ENCODE measurements at places on chromosomes 12 and 14.

DNA sequence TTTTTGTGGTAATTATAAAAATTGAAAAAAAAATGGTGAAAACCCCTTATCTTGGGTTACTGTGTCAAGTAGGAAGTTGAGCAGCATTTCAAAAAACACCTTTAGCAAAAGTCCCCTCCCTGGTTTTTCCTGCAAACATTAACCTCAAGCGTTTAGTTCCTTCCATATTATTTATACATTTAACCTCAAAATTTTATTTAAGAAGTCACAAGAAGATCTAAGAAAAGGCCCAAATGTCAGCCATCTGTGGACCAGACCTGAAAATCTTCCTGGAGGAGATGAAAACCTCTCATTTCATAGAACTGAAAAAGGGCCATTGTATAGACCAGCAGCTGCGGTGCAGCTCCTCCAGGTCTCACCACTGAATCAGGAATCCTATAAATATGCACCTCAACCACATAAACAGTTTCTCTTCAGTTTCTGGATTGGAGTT is 40.4 kb upstream of the BTG1 start:
- no peak for DNase-seq

GRCh38 chr12:10170216-10170615 is 1.7 kb downstream of the OLR1 start:
- DNase-seq: no peak

- no peak for DNase-seq
Measured at GRCh38 chr14:59811815-59812214, 58.8 kb downstream of the RTN1 start.

- no peak for DNase-seq
Measured at GRCh38 chr12:53431187-53431586, 7.5 kb downstream of the AMHR2 start.

- DNase-seq: no peak
Measured at GRCh38 chr14:68444449-68445168, 348.3 kb downstream of the ZFP36L1 start.

DNA sequence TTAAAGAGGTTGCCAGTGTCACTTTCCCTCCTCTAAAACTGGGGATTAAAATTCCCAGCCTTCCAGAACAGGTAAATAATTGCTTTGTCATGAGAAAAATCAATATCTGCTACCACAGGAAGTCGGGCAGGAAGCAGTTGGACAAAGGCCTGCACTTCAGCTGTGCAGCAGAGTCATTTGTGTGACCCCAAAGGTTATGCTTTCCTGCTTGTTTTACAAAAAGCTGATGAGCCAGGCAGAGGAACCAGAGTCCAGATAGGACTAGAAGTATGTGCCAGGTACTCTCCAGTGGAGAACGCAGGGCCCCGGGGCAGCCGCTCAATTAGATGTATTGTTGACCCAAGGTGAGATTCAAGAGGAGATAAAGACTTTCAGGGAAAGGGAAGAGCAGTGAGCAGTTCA is 117.1 kb upstream of the FRMD6 start:
- DNase-seq: no peak

DNA sequence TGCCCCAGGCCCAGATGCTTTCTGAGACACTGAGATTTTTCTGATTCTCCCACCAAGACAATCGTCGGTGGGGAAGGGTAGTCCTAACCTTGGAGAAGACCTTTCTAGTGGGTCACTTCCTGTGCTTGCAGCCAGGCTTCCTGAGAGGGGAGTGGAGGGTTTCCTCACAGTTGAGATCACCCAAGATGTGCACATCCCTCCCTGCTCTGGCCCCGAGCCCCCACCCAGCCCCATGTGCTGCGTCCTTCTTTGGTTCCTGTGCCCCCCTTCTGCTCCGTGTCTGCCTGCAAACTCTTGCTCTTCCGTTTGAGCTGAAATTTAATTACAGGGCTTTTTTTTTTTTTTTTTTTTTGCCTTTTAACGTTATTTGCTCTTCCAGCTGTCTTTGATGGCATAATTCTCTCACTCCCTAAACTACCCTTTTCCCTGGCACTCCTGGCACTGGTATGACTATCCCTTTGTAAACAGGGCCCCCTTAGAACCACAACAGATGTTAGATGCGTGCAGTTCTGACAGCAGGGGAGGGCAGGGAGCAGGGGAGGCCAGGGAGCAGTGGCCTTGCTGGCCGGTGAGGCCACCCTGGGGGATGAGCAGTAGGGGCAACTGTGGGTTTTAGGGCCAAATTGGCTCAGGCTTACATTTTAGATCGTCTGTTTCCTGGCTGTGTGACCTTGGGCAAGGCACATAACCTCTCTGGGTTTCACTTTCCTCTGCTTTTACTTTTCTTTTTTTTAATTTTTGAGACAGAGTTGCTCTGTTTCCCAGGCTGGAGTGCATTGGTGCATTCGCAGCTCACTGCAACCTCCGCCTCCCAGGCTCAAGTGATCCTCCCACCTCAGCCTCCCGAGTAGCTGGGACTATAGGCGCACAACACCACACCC is 144.5 kb downstream of the PHETA1 start:
- DNase-seq: no peak

DNA sequence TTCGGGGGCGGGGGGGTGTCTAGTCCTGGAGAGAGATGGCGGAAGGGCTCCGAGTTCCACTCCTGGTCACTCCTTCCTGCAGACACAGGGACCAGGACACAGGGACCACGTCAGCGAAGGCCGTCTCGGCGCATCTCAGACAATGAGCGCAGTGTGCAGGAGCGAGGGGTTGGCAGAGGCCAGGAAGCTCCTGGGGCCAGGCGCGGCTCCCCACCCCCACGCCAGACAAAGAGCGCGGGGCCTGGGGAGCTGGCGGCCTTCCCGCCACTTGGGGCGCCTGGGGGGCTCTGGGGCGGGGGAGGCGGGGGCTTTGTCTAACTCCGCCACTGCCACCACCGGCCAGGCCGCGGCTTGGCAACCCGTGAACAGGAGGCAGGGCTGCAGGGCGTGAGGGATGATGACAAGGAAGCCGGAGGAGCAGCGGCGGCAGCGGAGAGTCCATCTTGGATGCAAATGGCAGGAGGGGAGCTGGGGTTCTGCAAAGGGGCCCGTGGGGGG is 2.2 kb downstream of the CDK2AP1 start:
- no peak for DNase-seq

DNA sequence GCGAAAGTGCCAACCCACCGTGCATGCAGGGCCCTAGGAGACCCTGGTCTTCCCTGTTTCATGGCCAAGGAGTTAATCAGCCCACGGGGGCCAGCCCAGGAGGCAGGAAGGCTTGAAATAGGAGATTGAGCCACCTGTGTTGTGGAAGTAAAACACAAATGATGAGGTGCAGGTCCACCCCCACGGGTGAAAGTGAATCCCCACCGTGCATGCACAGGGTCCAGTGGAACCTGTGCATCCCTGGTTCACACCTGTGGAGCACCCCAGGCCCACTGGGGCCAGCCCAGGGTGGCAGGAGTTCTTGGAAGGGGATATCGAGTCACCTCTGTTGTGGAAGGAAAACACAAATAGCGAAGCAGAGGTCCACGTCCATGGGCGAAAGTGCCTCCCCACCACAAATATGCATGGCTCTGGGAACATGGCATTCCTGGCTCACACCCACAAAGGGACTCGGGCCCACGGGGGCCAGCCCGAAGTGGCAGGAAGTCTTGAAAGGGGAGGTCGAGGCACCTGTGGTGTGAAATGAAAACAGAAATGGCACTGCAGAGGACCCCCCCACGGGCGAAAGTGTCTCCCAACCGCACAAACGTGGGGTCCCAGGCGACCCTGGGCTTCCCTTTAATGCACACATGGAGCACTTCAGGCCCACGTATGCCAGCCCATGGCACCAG is 381.5 kb downstream of the ALG10 start:
- no peak for DNase-seq

DNA sequence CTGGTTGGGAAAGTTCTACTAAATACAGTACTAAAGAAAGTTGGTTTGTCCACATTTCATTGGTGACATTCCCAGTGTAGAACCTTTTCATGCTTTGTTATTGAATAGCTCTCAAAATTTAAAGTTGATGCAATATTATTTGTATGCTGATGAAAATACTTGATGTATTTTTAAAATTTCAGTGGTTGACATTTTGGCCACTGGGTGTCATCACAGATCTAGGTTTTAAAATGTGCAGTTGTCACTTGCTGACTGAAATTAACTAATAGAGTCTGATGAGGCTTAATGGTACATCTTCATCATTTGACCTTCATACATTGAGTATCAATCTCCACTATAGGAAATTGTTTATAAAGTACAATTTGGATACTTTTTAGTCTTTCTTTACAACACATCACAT is 37.1 kb downstream of the CMAS start:
- DNase-seq: no peak

DNA sequence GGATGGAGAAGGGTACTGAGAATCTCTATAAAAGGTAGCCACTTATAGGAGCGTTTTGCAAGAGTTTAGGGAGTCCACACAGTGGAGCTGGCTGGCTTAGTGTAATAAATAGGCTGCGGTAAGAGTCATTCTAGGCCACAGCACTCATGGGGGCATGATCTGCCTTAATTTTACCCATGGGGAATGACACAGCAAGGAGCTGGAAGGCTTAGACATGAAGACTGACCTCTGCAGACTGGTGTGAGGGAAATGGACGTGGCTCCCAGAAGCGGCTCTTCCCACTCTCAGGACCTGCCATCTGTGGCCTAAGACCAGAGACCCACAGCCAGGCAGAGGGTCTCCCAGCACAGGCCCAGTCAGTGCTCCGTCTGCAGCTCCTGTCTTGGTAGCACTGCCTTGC is 173.3 kb downstream of the PPM1H start:
- DNase-seq: no peak

DNA sequence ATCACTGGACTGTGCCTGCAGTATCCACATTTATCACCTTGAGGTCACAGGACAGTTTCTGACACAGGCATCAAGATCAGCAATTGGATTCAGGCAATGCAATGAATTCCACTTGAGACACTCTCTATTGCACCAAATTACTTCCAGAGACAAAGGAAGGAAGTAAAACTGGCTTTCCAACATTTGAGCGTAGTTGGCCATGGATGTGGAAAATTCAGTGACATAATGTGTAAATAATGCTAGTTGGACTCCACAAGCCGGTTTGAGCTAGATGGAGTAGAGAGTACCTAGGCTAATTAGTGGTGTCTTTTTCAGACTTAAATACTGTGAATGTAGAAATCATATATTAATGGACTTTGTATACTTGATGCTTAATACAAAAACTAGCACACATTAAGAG is 168.3 kb upstream of the SYT1 start:
- DNase-seq: no peak

DNA sequence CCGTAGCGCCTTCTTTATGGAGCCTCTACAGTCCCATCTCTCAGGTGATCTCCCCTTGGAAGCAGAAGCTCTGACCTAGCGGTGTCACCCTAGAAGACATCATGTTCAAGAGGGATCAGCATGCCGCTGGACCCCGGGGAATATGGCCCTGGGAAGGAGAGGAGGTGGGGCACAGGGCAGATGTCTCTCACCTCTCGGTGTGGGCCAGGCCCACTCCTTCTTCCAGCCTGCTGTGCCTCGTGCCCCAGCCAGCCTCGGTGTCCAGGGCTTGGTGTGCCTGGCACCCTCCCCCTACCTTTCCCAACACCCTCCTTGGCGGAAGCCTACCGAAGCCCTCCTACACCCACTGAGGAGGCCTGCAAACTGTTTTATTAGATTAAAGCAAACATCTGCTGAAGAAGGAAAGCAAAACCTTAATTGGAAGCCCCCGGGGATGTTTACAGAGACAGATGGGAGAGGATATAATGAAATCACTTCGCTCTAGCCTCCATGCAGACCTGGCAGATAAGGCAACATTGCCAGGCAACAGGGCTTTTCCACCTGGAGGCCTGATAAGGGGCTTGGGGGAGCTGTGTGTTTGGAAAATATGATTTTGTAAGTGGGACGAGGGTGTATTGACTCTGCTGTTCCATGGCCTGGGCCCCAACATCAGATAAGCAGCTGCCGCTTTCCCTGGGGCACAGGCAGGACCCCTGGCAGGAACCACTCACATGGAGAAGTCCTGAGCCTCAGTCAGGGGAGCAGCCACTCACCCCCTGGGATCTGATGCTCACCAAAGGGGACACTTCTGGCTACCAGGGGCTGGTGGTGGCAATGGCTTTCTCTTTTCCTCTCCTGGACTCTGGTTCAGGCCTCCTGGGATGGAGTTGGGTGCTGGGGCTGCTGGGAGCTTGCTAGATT is 5.7 kb upstream of the CHGA start:
- DNase-seq: no peak

DNA sequence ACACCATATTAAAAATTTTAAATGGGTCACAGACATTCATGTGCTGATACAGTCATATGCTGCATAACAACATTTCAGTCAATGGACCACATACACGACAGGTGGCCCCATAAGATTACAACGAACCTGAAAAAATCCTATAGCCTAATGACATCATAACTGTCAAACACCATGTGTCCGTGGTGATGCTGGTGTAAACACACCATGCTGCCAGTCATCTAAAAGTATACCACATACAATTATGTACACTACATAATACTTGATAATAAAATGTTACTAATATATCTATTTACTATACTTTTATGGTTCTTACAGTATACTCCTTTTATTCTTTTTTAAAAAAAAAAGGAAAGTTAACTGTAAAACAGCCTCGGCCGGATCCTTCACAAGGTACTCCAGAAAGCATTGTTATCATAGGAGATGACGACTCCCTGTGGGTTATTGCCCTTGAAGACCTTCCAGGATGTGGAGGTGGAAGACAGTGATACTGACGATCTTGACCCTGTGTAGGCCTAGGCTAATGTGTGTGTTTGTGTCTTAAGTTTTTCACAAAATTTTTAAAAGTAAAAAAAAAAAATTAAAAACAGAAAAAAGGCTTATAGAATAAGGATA is 5.0 kb upstream of the TDG start:
- no peak for DNase-seq

Data from NCI-H1930 (cell line).